ENCODE measurements at places on chromosomes 5 and 9. TPM values are rescaled to one million over a fixed set of nuclear protein-coding genes. Genes with fewer than 3 reads are reported as not detected.

The ADAMTSL1 gene
- 138 TPM for total RNA-seq

DNA sequence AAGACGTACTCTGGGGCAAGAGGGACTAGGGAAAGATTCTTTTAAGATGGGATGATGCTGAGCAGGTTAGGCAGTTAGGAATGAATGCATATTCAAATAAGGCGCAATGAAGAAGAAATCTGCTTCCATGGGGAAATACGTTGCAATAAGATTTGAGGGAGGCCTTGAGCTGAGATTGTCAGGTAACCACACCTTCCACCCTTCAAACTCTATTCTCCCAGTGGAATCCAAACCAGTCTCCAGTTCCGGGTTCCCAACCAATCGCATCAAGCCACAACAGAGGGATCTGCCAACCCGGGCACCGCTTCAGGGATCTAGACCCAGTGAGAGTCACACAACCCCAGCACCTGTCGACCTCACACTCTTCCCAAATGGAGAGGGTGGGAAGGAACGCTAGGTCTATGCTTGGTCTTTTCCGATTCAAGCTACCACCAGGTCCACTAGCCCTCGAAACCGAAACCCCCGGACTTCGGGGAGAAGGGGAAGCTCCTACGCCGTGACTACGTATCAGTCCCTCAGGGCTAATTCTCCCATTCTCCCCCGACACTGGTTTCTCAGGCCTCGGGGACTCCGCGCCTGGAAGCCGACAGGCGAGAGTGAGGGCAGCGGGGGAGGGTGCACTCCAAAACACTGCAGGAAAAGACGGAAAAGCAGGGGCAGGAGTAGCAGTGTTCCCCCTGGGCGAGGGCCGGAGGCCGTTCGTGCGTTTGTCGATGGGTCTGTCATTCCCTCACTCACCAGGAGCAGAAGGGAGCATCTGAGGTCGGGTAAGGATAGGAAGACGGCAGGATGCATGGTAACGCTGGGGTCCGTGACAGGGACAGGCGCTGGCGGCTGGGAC lies 534 bp downstream of the ERP44 start:
- peak; percentile 20 for ATAC-seq

The PRDM9 gene
- not detected for total RNA-seq

The ARL14EPL gene
- total RNA-seq, result not detected

- ATAC-seq, result no peak
Measured at GRCh38 chr9:134791009-134791408, 89.6 kb upstream of the FCN2 start.

- ATAC-seq, result no peak
Measured at GRCh38 chr5:69035665-69036064, 58.1 kb upstream of the SLC30A5 start.

The GPX3 gene
- 690 TPM for total RNA-seq

DNA sequence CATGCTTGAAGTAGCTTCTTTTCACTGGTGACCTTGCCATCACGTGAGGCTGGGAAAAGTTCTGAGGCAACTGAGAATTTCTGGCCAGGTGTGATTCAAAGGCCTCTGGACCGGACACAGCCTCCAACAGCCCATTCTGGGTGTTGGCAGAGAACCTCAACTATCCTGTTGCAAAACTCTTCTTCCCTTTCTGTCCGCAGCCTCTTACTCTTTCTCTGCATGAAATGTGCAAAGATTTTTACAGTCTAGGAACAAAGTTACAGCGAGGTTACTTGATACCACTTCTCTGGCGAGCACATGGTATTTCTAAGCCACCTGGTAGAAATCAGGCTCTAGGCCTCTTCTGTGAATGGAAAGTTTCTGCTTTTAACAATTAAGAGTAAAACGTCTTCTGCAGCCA lies 79.2 kb downstream of the FREM1 start:
- ATAC-seq, result no peak

GRCh38 chr5:180873615-180874520 lies 12.8 kb upstream of the ZFP62 start:
- peak; percentile 32 for ATAC-seq

The EQTN gene
- not detected for total RNA-seq

DNA sequence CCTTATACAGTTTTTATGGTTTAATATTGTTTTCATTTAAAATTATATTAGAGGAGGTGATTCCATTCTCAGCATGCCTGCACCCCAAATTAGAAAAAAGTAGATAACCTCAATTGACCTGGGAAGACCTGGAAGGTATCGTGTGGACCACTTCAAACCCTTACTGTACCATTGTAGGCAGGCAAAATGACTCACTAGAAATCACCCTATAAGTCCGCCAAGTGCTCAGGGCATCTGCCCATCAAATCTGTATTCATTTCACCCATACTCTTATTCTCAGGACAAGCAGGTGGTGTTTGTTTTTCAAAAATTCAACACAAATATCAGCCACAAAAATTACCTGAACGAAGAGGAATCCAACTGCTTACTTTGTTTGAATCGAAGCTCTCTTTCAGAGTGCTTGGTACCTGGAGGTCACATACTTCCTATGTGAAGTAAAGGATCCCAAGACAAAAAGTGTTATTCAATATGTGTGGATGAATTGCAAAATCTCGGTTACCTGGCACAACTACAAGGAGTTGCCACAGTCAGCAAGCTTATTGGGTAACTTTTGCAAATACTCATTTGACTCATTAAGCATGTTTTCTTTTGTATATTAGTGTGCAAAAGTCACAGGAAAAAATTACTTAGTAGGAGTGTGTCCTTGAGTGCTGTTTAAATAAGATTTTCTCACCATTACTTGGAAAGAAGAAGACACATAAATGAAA lies 216.2 kb downstream of the ENC1 start:
- ATAC-seq, result peak; percentile 61

GRCh38 chr5:9653811-9654210 lies 23.7 kb upstream of the TAS2R1 start:
- no peak for ATAC-seq

DNA sequence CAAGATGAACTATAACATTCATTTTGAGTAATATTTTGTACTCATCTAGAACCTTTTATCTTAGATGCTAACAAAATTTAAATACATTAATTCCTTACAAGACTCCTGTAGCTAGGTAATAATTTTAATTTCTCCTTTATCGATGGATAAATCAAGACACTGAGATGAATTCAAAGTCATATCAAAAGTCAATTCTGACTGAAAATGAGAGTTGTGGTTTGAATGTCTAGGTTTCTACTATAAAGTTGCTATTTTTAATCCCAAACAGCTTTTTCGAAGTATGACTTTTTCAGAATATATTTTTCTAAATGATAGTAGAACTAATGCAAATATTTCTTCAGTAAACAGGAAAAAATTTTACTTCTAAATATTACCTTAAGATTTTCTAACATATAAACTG lies 491.7 kb upstream of the FAM174A start:
- ATAC-seq, result no peak

The INSL4 gene
- total RNA-seq, result not detected

The ADAMTSL2 gene
- total RNA-seq, result 2.0 TPM

The SNCAIP gene
- total RNA-seq, result 2.2 TPM

DNA sequence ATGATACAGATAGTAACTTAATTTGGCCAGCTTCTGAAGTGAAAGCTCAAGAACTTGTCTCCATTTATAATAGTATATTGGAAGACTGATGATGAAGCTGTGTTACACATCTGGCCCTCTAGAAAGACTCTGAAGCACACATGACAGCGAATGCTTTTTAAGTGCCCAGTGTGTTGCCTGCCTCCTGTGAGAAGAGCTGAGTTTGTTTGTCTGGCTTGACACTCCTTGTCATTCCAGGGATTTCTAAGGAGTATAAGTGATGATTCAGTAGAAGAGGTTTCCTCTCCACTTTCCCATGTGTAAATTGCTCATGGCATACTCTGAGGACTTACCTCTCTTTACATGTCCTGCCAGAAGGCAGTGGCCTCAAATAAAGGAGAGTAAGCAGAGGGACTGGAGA lies 30.4 kb upstream of the LRRTM2 start:
- ATAC-seq, result no peak

Measured in gastroesophageal sphincter (tissue), 4 donors.